ENCODE measurements at places on chromosomes 11 and 22.

- DNase-seq: no peak
Observed at GRCh38 chr22:40031766-40032470, 37.2 kb downstream of the FAM83F start.

GRCh38 chr11:2137202-2138067, 1.8 kb downstream of the IGF2 start:
- no peak for DNase-seq

DNA sequence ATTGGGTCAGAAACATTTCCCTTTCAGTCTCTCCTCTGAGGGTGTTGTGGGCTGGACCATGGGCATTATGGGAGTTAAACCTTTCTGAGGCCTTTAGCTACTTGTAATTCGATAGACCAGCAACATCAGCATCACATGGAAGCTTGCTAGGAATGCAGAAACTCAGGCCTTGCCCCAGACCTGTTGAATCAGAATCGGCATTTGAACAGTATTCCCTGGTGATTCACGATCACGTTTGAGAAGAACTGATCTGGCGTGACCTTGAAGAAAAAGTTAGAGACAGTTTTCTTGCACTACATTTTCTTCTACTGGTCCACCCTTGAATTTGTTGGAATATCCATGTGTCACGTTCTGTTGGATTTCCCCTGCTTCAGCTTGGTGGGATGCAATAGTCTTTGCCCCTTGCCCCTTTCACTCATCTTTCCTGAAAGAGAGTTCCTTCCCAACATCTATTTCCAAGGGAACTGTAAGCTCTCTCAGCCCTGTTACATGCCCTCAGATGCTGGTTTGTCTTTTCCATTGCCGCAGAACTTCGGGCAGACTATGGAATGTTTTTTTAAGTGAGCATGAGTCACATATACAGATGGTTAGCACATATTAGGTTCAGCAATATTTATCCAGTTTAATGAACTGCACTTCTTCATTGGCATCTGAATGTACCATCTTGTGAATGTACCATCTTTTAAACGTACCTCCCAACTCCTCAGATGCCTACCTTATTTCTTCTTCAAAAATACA, 23.9 kb downstream of the EHF start:
- no peak for DNase-seq

GRCh38 chr11:63599211-63600122, 14.8 kb downstream of the PLAAT3 start:
- no peak for DNase-seq

DNA sequence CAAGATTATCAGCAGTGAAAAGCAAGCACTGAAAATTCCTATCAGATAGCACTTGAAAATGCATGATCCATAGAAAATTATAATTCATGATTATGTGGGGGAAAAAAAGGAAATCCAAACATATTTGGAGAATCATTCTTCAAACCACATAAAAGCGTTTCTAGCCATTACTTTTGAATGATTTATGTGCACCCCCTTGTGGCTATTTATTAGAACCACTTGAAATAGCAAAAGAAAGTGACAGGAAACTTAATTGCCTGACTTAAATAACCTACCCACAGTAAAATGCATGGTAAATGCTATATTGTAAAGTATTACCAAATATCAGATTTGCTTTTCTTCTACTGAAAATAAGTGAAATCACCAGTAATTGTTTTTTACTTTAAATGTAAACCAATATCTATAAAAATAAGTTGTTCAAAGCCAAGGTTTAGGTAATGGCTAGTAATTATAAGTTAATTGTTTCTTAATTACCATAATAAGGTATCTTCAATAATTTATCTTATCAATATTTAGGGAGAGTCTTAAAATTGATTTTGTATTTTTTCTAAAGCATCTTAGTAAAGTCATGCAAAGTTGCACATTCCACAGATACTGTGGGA, 168.5 kb downstream of the ARHGAP42 start:
- DNase-seq: no peak

GRCh38 chr11:13638422-13638821, 30.0 kb upstream of the FAR1 start:
- no peak for DNase-seq

DNA sequence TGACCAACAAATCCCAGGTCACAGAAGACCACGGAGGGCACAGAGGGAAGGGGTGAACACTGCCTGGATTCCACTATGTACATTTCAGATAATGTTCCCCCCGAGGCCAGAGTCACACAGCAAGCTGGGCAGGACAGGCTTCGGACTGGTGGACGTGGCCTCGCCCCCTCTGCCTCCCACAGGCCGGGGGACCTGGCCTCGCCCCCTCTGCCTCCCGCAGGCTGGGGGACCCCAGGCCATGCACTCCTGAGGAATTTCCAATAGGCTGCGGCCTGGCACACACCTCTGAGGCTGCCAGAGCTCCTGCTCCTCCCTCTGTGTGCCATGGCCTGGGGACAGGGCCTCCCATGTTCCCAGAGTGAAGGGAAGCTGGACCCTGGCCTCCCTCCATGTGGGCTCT, 1352.8 kb downstream of the BRD1 start:
- no peak for DNase-seq

GRCh38 chr11:30333405-30333804, 10.5 kb downstream of the ARL14EP start:
- DNase-seq: no peak

DNA sequence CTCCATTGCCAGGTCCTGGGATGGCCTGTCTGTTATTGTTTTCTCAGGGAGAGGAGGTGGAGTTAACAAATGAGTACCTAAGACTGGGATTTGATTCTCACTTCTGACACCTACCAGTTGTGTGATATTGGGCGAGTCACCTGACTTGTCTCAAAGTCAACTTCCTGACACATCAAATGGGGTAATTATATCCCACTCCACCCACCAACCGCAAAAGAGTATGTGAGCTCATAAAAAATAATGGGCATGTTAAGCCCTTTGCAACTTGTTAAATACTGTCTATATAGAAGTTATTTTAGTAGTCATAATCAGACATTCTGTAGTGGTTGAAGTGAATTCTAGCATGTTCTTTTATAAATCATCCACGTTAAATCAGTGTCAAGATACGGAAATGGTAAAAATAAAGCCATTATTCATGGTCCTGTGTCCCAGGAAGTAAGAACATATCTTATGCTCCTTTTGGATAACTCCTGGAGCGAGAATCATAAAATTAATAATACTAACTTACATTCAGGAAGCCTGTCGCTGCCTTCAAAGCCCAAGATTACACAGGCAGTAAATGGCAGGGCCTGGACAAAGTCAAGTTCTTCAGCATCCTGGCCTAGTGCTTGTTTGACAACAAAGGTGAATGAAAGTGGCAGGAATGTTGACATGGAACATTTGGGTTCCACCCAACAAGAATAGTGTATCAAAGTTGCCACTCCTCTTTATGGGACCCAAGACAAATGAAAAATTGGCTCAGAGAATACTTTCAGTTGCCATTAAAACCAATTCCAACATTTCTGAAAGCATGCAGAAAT, 54.3 kb downstream of the SYTL2 start:
- no peak for DNase-seq

- no peak for DNase-seq
Observed at GRCh38 chr11:92399705-92400104, 175.1 kb downstream of the FAT3 start.

GRCh38 chr11:77055101-77055561, 11.6 kb upstream of the CAPN5 start:
- DNase-seq: no peak

DNA sequence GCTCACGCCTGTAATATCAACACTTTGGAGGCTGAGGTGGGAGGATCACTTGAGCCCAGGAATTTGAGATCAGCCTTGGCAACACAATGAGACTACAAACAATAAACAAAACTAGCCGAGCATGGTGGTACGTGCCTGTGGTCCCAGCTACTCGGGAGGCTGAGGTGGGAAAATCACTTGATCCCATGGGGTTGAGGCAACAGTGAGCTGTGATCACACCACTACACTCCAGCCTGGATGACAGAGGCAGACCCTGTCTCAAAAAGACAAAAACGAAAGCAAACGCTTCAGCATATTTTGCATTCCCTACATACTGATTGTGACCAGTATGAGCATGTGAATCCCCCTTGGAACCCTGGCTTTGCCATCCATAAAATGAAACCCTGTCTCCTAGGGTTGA, 33.9 kb upstream of the MN1 start:
- DNase-seq: no peak

DNA sequence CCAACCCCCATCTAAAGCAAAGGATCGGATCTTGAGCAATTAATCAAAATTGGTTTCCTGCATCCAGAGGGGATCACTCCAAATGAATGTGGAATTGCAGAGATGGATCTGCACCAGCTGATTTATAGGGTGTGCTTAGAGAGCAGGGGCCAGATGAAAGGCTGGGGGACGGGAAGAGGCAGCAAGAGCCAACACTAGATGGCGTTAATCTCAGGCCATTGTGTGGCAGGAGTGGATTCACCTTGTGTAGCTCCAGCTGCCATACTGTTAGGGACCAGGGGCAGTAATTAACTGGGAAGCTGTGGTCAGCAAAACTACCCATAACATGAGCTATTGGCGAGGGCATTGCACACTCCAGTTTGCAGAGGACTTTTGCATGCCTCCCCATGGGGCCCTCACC, 35.6 kb downstream of the SERPINH1 start:
- DNase-seq: no peak

- DNase-seq: no peak
Observed at GRCh38 chr11:88603091-88603867, 265.7 kb upstream of the CTSC start.

GRCh38 chr11:116033931-116034553, 529.8 kb upstream of the CADM1 start:
- no peak for DNase-seq

DNA sequence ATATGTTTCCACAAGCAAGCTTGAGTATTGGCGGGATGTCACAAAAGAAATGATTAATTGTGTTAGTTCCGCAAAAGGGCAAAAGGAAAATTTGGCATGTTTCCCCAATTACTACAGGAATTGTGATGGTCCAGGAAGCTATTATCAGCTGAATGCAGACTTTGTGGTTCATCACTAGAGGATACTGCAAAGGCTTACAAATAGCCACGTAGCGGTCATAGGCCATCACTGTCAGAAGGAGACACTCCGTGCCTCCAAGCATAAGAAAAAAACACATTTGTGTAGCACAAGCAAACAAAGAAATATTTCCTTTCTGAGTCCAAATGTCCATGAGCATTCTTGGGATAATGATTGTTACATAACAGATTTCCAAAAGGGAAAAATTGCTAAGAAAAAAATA, 1.8 kb downstream of the OR10AG1 start:
- DNase-seq: no peak

DNA sequence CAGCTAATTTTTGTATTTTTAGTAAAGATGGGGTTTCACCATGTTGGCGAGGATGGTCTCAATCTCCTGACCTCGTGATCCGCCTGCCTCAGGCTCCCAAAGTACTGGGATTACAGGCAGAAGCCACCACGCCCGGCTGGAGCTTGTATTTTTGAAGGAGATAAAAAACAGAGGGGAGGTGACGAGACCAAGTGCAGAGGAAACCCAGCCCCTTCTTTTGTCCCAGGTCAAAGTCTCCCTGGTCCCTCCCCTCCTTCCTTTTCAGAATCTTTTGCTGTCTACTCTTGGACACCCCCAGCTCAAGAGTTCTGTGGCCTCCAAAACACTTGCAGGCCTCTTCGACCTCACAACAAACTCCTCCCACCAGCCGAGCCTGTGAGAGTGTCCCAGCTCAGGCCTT, 12.2 kb upstream of the TMEM184B start:
- DNase-seq: no peak

DNA sequence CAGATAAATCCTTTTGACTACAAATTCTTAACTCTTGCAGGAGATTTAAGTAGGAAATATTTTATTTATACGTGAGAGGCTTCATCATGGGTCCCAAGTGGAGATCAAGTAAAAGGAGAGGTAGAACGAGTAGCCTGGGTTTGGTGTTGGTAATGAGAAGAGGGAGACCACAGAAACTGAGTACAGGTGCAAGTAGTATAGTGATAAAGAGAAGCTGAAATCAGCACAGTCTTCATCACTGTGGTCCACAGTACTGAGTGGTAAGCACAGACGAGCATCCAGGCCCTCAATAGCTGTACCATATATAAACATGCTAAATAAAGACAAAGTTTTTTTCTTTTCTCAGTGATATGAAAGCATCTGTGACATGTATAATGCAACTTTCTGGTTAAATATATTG, 5.8 kb upstream of the OR52E5 start:
- DNase-seq: no peak

DNA sequence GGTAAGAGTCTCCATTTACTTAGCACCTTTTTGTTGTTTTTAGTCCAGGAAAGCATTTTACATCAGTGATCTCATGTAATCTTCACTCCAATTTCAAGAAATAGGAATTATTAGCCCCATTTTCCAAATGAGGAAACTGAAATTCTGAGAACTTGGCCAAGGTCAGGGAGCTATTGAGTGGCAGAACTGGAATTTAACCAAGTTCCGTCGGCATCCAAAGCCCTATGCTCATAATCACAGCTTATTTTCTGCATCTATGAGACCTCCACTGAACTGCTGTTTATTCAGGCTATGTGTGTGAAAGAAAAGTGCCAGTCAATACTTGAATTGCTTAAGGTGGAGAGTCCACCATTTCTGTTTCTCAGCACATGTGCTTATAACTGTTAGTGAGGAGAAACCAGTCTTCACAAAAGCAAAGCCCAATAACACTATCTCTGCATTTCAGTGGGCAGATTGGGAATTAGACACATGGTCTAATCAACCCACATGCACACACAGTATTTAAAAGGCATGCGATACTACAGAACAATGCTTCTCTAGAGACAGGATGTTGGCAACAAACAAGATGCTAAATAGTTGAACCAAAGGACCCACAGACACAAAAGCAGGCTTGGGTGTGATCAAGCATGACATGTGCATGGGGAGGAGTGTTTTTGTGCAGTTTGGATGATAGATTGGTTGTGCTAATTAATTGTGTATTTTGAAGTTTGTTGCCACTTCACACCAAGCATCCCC, 780.6 kb downstream of the OPCML start:
- DNase-seq: no peak

DNA sequence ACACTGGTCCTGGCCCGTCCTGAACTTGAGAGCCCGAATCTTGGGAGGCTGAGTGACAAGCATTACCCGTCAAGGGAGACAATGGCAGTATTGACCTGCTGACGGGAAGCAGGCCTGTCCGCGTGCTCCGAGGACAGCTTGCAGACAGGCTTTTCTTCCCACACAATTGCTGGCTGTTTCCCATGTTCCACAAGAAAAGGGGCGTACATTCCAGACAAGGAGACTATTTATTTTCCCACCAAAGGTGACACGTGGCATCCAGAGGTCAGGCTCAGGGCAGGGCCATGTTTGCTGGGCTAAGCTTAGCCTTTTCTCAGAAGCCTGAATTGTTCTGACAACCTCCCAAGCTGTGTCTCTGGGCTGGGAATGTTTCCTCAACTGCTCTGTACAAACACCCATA, 86.9 kb upstream of the SPON1 start:
- no peak for DNase-seq

- DNase-seq: no peak
Observed at GRCh38 chr11:85742873-85743275, 56.9 kb upstream of the CCDC89 start.

DNA sequence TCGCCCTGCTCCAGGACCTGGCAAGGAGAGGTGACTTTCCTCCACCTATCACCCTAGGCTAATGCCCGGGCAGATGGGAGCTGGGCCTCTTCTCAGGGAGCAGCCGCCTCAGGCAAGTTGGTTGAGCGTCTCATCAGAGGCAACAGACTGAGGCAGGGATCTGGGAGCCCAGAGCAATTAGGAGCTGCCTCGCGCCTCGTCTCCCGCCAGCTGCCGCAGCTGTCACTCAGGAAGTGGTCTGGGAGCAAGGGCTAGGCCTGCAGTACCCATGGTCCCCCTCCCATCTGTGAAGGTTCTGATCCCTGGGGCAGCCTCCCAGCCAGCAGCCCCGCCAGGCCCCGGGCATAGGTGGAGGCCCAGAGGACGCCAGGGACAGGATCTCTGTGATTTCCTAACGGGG, 4.6 kb upstream of the CABP7 start:
- no peak for DNase-seq

Data from C1 segment of cervical spinal cord (tissue), 14 donors.